ENCODE measurements at places on chromosomes 3 and 15. TPM values are rescaled to one million over a fixed set of nuclear protein-coding genes. Genes with fewer than 3 reads are reported as not detected.

DNA sequence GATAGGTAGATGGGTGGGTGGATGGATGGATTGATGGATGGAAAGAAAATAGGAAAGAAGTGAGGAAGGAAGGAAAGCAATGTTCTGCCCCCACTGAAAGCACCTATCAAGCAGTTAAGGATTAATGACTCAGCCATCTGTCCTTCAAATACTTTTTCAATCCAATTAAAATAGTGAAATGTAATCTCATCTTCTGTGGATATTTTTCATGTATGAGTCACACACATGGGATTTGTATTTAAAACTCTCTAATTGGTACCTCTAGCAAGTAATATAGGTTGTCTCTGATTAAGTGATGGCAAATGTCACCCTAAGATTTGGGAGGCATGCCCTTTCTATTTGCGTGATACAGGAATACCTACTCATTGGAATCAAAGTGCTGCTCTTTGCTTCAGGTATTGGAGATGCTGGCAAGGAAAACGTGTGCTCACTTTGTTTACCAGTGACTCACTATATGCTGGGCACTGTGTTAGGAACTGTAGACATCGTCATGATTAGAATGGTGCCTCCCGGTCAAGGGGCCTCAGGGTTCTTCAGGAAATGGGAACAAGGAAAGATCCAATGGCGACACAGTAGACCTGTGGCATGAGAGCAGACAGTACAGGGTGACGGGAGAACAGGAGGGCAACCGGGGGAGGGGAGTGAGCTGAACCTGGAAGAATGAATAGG is 230.1 kb downstream of the CLSTN2 start:
- H3K4me1 ChIP-seq, result no peaks in the 10 kb centered on the region
- peaks cover 25% of the 10 kb centered on the region for H3K27me3 ChIP-seq
- H3K4me3 ChIP-seq, result no peak overlapping the region
- no peak overlapping the region for H3K27ac ChIP-seq
- H3K36me3 ChIP-seq, result no peaks in the 10 kb centered on the region
- DNase-seq, result no peak

The PLA2G4D gene
- total RNA-seq, result not detected

DNA sequence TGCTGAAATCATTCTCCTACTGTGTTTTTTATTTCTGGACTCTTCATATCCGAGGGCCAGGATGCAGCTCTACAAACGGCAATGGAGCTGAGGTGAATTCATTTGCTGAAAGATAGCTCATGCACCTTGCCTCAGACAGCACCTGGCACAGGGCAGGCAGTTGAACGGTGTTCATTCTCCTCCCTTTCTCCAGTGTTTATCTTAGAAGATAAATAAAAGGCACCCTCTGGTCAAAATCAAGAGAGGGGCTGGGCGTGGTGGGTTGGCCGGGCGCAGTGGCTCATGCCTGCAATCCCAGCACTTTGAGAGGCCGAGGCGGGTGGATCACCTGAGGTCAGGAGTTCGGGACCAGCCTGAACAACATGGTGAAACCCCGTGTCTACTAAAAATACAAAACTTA is 79.3 kb upstream of the LMOD3 start:
- no peak for DNase-seq
- no peak overlapping the region for H3K4me3 ChIP-seq
- no peaks in the 10 kb centered on the region for H3K36me3 ChIP-seq
- H3K27me3 ChIP-seq, result no peaks in the 10 kb centered on the region

- H3K4me3 ChIP-seq, result peak overlapping the region; percentile 99
- peaks cover 3% of the 10 kb centered on the region for H3K27me3 ChIP-seq
- no peak overlapping the region for H3K27ac ChIP-seq
- H3K36me3 ChIP-seq, result no peaks in the 10 kb centered on the region
Observed at GRCh38 chr3:45387171-45387570, 1.2 kb upstream of the LARS2 start.

DNA sequence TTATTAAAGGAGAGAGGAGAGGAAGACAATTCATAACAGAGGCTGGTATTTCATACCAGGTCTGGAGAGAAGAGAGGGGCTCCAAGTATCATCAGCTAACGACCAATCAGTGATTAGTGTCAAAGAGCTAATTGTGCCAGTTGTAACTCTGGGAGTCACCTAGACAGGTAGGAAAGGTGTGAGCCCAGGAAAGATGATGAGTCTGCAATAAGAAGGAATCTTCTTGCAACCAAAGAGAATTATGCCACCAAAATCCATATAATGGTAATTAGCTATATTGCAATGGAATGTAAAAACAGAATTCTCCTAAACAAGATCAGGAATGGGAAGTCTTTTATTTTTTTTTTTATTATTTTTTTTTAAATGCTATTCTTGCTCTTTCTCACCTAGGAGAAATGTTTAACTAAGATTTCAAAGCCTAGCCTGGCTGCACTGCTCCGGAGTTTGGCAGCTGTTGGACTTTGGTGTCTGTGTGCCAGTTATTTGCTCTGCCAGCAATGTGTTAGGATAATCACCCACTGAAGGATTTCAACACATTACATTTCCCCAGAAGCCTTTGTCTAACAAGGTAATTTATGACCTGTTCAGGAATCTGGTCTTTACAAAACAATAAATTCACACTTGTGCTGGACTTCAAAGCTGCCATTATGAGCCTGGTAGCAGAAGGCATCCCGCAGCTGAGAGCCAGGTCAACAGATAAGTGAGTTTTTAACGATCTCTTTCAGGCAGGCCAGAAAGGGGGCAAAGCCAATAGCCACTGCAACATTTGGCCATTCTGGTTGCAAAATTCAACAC is 89.4 kb downstream of the FOXB1 start:
- no peaks in the 10 kb centered on the region for H3K36me3 ChIP-seq
- H3K4me3 ChIP-seq, result no peak overlapping the region
- no peaks in the 10 kb centered on the region for H3K4me1 ChIP-seq
- DNase-seq, result no peak
- H3K27ac ChIP-seq, result no peak overlapping the region

- H3K36me3 ChIP-seq, result peaks cover 65% of the 10 kb centered on the region
- no peaks in the 10 kb centered on the region for H3K27me3 ChIP-seq
- no peak overlapping the region for H3K27ac ChIP-seq
- DNase-seq, result no peak
Observed at GRCh38 chr15:35485411-35485810, 60.6 kb downstream of the DPH6 start.

The SH2D7 gene
- total RNA-seq, result not detected

DNA sequence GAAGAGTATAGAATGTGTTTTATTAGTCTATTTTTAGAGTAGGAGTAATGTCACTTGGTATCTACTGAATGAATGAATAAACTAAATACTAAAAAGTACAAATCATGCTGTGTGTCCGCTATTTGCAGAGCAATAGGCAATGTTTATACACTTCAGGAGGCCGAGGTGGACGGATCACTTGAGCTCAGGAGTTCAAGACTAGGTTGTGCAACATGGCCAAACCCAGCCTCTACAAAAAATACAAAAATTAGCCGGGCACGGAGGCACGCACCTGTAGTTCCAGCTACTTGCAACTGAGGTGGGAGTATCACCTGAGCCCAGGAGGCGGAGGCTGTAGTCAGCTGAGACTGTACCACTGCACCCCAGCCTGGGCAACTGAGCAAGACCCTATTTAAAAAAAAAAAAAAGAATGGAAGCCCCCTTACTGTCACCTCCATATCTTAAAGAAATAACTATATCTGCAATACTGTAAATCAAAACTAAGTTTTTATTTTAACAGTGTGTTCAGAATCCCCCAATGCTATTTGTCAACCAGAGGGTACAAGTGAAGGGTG is 98.4 kb downstream of the DHX30 start:
- H3K27me3 ChIP-seq, result no peaks in the 10 kb centered on the region
- H3K4me3 ChIP-seq, result no peak overlapping the region
- DNase-seq, result no peak
- peaks cover 10% of the 10 kb centered on the region for H3K36me3 ChIP-seq
- no peak overlapping the region for H3K27ac ChIP-seq

The PLSCR4 gene
- not detected for total RNA-seq

The TRH gene
- total RNA-seq, result not detected

GRCh38 chr15:52243286-52243685 is 52.1 kb upstream of the GNB5 start:
- H3K36me3 ChIP-seq, result no peaks in the 10 kb centered on the region
- H3K4me3 ChIP-seq, result no peak overlapping the region
- no peak for DNase-seq

- H3K4me1 ChIP-seq, result no peaks in the 10 kb centered on the region
- H3K4me3 ChIP-seq, result no peak overlapping the region
- H3K27me3 ChIP-seq, result no peaks in the 10 kb centered on the region
- H3K36me3 ChIP-seq, result peaks cover 16% of the 10 kb centered on the region
- H3K27ac ChIP-seq, result no peak overlapping the region
Observed at GRCh38 chr3:12590096-12590495, 33.2 kb downstream of the MKRN2 start.

DNA sequence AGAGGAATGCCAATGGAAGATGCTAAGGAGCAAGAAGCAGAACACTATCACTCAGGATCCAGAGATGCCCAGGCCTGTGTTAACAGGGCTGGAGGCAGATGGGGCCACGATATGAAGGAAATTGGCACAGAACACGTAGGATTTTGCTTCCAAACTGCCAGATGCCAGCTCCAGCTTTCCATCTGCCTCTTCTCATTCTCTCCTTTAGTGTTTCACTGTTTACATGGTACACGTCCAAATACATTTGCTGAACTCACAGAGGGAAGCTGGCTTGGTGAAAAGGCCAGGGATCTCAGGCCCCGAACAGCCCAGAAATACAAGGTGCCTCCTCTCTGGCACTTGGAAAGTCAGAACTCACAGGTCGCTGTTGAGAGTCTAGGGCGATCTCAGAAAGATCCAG is 187.0 kb downstream of the NTRK3 start:
- H3K36me3 ChIP-seq, result no peaks in the 10 kb centered on the region
- no peak overlapping the region for H3K27ac ChIP-seq
- no peaks in the 10 kb centered on the region for H3K4me1 ChIP-seq
- no peak for DNase-seq
- H3K27me3 ChIP-seq, result peaks cover 11% of the 10 kb centered on the region

- H3K27ac ChIP-seq, result no peak overlapping the region
- H3K4me3 ChIP-seq, result no peak overlapping the region
- H3K27me3 ChIP-seq, result peaks cover 2% of the 10 kb centered on the region
- H3K36me3 ChIP-seq, result peaks cover 28% of the 10 kb centered on the region
- DNase-seq, result peak; percentile 16
- H3K4me1 ChIP-seq, result no peaks in the 10 kb centered on the region
Observed at GRCh38 chr3:4174791-4175190, 128.4 kb upstream of the SETMAR start.

DNA sequence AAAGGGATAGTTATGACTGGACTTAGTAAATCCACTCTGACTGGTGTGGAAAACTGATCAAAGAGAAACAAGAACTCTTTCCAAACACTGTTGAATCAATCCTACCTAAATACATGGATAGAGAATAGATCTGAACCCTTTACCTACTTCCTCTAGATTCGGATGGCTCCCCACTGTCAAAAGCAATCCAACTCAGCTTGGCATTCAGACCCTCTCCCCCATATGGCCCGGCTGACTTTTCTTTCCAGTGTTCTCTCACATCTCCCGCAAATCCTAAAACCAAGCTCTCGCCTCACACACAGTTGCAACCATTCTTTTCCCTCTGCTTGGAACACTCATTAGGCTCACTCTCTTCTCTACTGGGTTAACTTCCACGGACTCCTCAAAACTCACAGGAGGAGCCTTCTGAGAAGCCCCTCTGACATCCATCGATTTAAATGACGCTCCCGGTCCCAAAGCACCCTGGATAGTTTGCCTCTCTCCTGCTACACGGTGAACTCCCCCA is 639 bp downstream of the SPICE1 start:
- H3K36me3 ChIP-seq, result no peaks in the 10 kb centered on the region
- no peaks in the 10 kb centered on the region for H3K27me3 ChIP-seq
- H3K4me3 ChIP-seq, result no peak overlapping the region
- DNase-seq, result no peak

DNA sequence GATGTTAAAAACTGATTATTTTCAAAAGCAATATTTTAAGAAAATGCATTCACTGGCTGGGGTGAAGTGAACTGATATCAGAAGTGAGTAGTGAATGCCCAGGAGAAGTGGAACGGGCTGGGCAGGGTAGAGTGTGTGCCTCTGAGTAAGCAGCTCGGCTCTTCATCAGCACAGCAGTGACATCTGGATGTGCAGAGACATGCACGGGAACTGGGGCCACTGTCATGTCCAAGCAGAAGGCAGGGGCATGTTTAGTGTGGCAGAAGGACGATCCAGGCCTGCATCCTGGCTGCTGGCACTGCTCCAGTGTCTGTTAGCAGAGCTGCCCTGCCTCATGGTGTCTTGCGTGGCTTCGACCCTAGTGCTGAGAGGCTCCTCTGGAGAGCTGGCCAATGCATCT is 305.6 kb upstream of the LRRFIP2 start:
- no peak overlapping the region for H3K4me3 ChIP-seq
- H3K4me1 ChIP-seq, result no peaks in the 10 kb centered on the region
- H3K36me3 ChIP-seq, result no peaks in the 10 kb centered on the region
- H3K27me3 ChIP-seq, result peaks cover 39% of the 10 kb centered on the region
- DNase-seq, result no peak
- no peak overlapping the region for H3K27ac ChIP-seq

- DNase-seq, result peak; percentile 41
- H3K36me3 ChIP-seq, result no peaks in the 10 kb centered on the region
- peak overlapping the region; percentile 95 for H3K27ac ChIP-seq
- H3K4me3 ChIP-seq, result peak overlapping the region; percentile 96
- peaks cover 34% of the 10 kb centered on the region for H3K4me1 ChIP-seq
Observed at GRCh38 chr3:182795389-182795782, 2.1 kb downstream of the ATP11B start.

DNA sequence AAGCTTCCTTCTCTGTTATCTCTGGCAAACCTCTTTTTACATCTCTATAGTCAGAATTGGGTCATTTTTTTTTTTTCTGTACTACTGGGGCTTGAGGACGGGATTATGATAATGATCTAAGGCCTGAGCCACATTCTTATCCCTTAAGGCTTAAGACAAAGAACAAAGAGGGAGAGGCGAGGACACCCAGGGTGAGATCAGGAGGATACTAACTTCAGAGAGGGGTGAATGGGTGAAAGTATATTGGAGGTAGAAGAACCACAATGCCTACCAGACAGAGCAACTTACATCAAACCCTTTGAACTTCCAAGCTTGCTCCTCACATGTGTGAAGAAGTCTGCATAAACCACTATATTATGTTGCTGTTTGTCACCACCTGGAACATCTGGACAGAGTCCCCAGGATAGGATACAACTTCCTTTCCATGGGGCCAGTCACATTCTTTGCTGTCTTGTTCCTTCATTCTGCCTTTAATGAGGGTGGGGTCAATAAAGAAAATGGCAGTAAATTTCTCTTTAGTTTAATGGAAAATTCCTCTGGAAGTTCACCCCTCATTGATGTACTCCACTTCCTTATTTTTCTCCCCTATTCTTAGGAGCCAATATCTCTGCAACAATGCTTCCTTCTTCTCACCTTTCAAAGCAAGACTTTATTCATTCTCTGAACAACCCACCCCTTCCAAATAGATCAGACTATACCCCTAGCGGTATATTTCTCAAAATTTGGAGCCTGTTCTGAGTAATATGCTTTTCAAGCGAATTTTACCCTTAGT is 9.1 kb upstream of the PDCD6IP start:
- no peak for DNase-seq
- H3K4me3 ChIP-seq, result no peak overlapping the region
- peaks cover 9% of the 10 kb centered on the region for H3K27me3 ChIP-seq
- no peaks in the 10 kb centered on the region for H3K36me3 ChIP-seq
- no peak overlapping the region for H3K27ac ChIP-seq
- H3K4me1 ChIP-seq, result no peaks in the 10 kb centered on the region

Data from naive thymus-derived CD8-positive, alpha-beta T cell (primary cell).